Left renal cortex interstitium (tissue), 4 donors: ENCODE measurements at places on chromosomes 4 and X.

GRCh38 chrX:11423362-11423818 is 130.2 kb downstream of the AMELX start:
- DNase-seq: no peak

- no peak for DNase-seq
These were observed 354.1 kb upstream of the DIPK2B start for GRCh38 chrX:45554736-45555135.

DNA sequence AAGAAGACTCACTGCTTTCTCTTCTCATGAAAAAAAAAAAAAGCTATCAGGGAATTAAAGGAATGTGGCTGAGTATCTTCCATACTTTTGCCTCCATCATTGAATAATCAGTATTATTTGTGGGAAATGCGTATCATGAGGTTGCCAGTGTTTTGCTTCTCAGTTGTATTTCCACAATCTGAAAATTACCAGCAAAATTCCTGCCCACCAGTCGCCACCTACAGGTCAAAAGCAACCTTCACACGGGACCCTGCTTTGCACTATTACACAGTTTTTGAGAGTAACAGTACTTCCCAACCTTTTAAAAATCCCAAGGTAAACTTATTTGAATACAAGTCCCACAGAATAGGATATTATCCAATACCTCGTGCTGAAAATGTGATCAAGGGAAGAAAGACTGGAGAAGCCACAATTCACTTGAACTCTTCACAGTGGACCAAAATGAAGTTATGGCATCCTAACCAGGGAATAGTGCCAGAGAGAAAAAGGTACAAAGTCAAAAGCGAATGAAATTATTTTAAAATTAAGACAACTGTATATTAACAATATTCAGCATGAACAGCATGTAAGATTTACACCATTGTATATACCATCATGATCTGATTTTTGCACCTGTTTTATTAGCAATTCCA is 30.4 kb downstream of the PGRMC1 start:
- no peak for DNase-seq

DNA sequence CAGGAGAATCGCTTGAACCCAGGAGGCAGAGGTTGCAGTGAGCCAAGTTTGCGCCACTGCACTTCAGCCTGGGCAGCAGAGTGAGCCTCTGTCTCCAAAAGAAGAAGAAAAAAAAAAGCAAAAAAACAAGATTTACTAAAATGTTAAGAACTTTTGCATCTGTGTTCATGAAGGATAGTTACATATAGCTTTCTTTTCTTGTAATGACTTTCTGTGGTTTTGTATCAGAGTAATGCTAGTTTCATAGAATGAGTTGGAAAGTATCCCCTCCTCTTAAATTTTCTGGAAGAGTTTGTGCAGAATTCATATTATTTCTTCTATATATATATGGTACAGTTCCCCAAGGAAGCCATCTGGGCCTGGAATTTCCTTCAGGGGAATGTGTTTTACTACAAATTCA is 17.0 kb upstream of the GRIPAP1 start:
- DNase-seq: no peak

- DNase-seq: no peak
These were observed 12.1 kb upstream of the TENM3 start for GRCh38 chr4:182231080-182231479.

- DNase-seq: no peak
These were observed 582.1 kb upstream of the TENM3 start for GRCh38 chr4:181661090-181661489.

- DNase-seq: no peak
These were observed 48.0 kb downstream of the CXXC4 start for GRCh38 chr4:104446431-104447278.

DNA sequence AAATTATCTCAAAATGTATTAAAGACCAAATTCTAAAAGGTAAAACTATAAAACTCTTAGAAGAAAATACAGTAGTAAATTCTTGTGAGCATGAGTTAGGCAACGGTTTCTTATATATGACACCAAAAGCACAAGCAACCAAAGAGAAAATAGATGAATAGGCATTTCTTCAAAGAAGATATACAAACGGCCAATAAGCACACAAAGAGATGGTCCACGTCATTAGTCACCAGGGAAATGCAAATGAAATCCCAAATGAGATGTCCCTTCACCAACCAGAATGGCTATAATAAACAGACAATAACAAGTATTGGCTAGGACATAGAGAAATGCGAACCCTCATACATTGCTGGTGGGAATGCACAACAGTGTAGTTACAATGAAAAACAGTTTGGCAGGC is 44.6 kb downstream of the RAB33A start:
- DNase-seq: no peak

DNA sequence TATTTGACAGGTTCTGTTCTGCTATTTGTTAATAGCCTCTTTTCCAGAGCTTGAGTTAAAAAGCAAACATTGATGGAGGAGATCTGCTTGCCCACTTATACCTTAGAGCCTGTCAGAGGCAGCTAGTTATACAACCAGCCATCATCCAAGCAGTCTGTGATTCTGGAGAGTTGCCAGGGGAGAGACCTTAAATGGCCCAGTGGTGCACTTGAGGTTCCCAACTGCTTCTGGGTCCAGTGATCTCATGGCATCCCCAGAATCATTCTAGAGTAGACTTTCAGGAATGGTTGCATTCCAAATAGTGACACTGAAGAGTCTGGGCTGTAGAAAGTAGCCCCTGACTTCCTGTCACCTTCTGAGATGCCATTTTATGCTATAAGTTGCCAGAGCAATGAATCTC is 160.7 kb downstream of the FHIP1A start:
- no peak for DNase-seq

GRCh38 chrX:119726900-119727555 is 31.4 kb upstream of the SOWAHD start:
- DNase-seq: no peak

- no peak for DNase-seq
These were observed 1431.6 kb upstream of the TENM3 start for GRCh38 chr4:180811556-180811955.

DNA sequence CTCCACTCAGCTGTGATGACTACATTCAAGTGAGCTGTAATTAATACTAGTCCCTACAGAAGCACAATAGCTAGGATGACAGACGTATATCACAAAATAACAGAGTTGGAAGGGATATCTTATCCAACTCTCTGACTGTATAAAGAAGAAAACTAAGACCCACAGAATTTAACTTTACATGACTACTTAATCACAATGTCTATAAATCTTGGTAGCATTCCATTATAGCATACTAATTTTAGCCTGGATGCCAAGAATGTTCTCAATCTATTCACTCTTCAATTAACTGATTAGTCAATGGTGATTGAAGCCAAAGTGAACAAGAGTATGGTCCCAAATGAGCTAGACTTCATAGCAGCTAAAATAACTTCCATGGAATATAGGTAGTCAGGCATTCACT is 31.2 kb downstream of the RPS6KA6 start:
- no peak for DNase-seq

- DNase-seq: no peak
These were observed 791.7 kb upstream of the AGA start for GRCh38 chr4:178233906-178234305.

DNA sequence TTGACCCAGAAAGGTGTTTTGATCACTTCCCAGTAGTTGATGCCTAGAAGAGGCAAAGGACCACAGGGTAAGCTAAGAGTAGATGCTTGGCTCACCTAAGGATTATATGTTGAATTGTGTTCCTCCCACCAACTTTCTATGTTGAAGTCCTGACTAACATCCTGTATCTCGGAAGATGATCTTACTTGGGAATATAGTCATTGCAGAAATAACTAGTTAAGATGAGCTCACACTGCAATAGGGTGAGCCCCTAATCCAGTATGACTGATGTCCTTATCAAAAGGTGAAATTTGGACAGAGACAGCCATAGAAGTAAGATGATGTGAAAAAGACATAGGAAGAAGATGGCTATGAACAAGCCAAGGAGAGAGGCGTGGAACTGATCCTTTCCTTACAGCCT is 3.3 kb upstream of the HMGB2 start:
- DNase-seq: no peak

- no peak for DNase-seq
These were observed 1500.0 kb downstream of the STIM2 start for GRCh38 chr4:28360681-28361080.

DNA sequence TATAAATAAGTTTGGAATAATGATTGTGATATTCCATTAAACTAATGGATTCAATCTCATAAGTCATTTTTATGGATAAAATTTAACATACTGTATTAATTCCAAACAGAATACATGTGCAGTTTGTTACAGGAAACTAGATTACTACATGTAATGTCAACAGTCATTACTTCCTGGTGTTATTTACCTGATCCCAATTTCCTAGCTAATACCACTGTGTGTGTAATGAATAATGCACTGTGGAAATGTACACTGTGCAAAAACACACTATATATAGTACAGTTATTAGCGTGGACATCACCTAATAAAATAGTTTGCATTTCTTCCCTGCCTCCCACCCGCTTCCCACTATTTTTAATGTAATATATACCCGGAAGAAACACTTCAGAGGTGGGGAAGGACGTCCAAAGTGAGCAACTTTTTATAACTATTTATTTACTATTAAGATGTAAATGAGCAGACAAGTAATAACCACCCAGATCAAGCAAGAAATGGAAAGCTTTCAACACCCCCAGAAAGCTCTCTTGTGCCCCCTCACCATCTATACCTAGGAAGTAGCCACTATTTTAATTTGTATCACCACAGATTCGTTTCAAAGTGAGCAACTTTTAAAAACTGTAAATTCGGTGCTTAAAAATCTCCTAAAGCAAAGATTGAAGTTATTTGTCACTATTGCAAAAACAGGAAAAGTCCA is 219.1 kb downstream of the THOC2 start:
- DNase-seq: no peak

- no peak for DNase-seq
These were observed 431.8 kb upstream of the DIPK2B start for GRCh38 chrX:45632506-45632905.

DNA sequence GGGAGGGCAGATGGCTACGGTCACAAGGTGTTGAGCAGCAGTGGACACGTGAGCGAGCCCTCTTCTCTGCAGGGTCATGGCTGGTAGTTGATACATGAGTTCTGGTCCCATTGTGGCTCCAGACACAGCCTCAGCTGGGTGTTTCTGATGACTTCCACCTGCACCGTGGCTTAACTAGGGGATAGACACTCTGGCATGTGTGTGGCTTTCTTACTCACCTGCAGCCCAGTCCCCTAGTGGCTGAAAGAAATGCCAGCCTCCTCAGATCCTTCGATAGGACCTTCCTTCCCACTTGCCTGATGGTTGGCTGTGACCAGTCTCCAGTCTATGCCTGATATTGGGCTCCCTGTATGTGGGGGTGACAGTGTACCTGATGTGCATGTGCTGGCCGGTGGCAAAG is 5.0 kb downstream of the GPR78 start:
- no peak for DNase-seq

GRCh38 chrX:85988353-85988752 is 59.0 kb downstream of the CHM start:
- DNase-seq: no peak

GRCh38 chr4:42654631-42655268 is 2.2 kb downstream of the ATP8A1 start:
- no peak for DNase-seq

- DNase-seq: no peak
These were observed at the start of gene AMTN for GRCh38 chr4:70518269-70518668. Gene AMTN (plus strand): TSS chr4:70518569. CDS start chr4:70518778, 209 bp downstream.

- no peak for DNase-seq
These were observed 296.6 kb upstream of the DIPK2B start for GRCh38 chrX:45497290-45497689.

- no peak for DNase-seq
These were observed 573.9 kb downstream of the TMA16 start for GRCh38 chr4:164068392-164068791.

DNA sequence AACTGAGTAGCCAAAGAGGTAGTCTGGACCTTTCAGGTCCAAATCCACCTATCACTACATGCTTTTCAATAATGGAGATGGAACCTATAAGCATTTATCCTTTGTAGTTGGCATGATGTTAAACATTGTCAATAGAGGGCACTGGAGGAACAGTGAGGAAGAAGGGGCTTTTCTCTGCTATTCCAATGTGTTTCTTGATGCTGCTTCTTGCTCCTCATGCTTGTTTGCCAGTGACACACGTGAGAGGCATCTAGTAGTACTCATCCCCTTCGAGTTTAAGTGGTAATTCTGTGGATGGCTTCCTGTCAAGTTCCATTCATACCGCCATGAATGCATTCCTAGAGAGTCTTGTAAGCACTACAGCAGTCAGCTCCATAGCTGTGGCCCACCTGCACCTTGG is 84.0 kb downstream of the NAA11 start:
- no peak for DNase-seq

GRCh38 chr4:36872679-36873078 is 371.9 kb upstream of the NWD2 start:
- no peak for DNase-seq

- DNase-seq: no peak
These were observed 8.2 kb downstream of the ATP11C start for GRCh38 chrX:139924696-139925095.

GRCh38 chr4:53676402-53676871 is 85.2 kb upstream of the LNX1 start:
- DNase-seq: no peak

DNA sequence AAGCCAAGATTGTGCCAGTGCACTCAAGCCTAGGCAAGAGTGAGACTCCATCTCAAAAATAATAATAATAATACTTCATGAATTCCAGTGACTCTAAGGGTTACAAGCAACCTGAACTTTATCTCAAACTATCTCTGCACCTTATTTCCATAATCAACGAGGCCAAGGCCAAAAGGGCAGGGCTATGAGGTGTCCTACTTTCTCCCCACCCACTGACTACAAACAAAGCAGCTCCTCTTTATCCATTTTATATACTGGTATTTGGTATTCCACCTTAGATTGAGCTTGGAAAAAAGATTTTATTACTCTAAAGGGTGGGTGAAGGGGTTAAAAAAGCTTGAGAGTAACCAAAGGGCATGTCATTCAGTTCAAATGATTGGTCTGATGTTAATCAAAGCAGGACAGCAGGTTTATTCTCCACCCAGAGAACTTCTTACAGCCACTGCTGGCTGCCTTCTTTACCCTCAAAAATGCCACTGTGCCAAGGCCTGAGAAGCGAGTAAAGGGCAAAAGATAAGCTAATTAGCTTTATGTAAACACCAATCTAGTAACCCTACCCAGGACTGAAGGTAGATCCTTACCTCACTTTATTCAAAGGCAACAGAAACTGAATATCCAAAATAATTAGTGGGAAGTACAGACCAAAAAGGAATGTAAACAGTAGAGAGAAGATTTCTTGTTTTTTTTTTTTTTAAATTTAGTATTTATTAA is 28.2 kb downstream of the APOO start:
- no peak for DNase-seq

DNA sequence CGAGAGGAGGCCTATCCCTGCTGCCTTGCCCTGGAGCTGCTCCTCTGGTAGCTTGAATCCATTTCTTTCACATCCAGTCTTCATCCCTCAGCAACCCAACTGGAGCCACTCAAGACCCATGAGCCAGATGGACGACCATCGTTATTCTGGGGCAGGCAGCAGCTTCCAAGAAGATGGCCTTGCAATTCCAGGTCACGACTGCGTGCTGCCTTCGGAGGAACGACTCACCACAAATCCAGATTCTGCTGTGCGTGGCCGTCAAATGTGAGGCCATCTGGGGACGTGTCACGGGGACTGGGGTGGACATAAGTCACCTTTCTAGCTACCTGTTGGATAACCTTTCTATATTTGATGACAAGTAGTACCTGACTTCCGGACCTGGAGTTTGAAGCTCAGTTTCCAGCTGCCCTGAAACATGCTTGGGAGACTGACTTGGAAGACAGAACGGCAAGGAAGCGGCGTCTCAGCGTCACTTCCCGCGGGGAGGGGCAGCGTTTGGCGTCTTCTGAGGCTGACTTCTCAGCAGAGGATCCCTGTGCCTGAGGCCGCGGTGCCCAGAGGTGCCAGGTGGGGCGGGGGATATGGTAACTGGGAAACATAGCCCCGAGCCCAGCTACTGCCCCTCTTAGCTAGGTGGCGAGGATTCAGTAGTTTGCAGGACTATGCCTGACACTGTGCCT is 11.7 kb upstream of the TMEM271 start:
- DNase-seq: no peak
